NCI-H226 (cell line): ENCODE measurements at places on chromosomes 6 and 20.

- peak; percentile 37 for DNase-seq
Measured at GRCh38 chr20:49505518-49505917, 23.1 kb upstream of the KCNB1 start.

DNA sequence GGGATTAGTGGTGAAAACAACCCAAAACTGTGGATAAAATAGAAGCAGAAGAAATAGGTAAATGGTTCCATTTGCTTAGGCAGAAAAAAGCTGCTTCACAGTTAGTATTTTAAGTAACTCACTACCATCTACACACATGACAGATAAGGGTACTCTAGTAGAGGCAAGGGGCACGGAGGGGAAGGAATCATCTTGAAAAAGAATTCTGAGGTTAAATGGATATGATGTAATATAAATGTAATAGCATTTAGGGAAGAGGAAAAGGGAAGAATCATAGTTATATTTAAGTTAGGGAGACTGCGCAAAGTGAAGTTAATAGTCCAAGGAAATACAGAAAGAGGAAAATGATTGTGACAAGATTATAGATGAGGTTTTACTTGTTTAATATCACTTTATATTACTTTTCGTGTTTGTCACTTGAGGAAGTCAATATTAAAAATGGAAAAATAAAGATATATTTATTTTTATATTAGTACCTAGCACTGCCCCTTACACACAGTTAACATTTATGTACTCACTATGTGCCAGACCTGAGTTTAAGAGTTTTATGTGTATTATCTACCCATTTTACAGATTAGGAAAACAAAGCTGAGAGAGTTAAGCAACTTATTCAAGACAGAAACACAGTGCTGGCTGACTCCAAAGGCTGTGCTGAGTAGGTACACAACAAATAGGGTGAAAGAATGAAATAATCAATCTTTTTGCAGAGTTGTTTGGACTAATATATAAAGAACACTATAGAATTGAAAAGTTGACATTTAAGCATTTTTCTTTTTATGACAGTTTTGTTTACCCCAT, 128.1 kb downstream of the REV3L start:
- DNase-seq, result no peak

DNA sequence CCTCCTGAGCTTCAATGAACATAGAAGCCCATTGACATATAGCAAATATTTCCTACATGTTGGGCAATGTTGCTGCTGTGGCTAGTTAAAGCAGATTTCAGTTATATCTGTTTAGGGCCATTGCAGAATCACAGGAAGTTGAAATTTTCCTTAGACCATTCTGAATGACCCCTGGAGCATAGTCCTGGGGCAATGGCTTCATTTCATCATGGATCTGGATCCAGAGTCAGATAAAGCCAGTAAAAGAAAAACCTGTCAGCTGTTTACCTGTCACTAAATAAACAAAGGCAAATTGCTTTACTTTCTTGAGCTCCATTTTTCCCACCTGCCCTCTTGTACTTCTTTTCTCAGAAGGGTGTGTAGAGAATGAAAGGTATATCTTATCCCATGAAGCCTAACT, 494.0 kb upstream of the MAP3K7 start:
- DNase-seq, result no peak

DNA sequence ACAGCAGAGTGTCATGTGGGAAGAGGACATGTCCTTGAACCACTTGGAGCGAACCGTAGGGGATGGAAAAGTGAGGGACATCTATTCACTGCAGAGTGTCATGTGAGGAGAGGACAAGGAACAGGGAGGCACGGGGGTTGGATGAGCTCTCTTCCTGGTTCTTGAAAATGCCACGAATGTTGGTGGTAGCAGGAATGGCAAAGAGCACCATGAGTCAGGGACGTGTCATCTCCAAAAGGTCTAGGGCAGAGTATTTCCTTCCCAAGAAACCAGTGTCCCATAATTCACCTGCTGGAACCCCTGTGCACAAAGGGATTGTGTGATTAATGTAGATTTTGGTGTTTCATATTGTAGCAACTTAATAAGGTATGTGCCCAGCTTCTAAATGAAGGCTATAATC, 136.8 kb downstream of the BFSP1 start:
- no peak for DNase-seq

DNA sequence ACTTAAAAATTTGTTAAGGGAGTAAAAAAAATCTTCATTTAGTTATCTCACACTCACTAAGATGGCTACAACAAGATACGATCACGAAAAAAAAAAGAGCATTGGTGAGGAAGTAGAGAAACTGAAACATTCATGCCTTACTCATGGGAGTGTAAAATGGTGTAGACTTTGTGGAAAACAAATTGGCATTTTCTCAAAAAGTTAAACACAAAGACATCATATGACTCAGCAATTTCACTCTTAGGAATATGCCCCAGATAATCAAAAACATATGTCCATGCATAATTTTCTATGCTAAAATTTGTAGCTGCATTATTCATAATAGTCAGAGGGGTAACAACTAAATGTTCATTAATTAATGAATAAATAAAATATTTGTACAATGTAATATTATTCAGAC, 120.9 kb upstream of the IRAK1BP1 start:
- DNase-seq, result no peak

GRCh38 chr6:3744211-3744900, 7.2 kb downstream of the PXDC1 start:
- DNase-seq, result no peak

- DNase-seq, result peak; percentile 20
Measured at GRCh38 chr20:56974499-56975250, 291.8 kb downstream of the BMP7 start.

DNA sequence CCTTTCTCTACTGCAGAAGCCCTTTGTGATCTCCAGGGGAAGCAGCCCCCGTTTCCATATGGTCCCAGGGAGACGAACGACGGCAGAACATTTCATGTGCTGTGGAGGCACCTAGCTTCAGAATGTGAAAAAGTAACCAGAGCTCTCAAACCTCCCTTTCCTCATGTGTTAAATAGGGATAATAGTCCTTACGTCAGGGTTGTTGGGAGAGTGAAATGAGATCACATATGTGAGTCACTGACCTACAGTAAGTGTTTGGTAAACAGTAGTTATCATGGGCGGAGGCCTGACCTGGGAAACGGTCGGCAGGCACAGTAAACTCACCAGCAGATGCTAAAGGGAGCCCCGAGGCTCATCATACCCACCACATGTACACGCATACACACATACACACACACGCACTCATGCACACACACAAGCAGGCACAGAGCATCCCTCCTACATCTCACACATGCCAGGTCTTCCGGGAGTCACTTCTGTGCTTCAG, 89.7 kb downstream of the LY86 start:
- DNase-seq, result peak; percentile 29

- DNase-seq, result peak; percentile 87
Measured at GRCh38 chr20:33992923-33993575, 662 bp upstream of the RALY start.

DNA sequence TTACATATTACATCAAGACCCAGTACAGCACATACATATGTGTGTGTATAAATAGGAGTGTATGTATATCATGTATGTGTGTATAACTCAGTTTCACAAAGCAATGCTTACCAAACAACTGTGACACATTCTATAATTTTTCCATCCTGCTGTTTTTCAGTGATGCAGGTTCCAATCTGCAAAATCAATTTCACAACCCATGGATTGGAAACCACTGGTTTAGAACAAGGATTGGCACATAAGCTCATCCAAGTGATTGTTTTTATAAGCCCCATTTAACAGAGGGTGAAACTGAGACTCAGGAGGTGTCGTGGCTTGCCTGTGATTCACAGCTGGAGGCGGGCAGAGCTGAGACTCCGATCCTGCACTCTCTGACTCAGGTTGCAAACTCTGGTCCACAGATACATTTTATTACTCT, 158.2 kb downstream of the ZMYND8 start:
- no peak for DNase-seq

DNA sequence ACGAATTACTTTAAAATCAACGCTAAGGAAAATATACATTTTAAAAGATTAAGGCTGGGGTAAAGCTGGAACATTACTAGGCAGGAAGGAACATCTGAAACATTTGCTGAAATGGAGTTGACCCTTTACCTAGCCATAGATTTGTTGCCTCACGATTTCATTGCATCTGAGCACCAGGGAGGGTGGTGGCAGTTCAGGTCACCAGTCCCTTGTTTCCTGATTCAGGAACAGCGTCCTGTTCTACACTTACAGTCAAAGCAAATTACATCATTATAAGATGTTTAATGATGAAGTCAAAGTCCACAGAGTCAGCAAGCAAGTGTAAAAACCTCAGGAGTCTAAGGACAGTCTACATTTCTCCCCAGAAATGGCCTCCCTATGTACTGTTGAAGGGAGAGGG, 9.0 kb upstream of the MICA start:
- DNase-seq, result no peak

- no peak for DNase-seq
Measured at GRCh38 chr20:38320221-38320620, 16.3 kb downstream of the BPI start.

- DNase-seq, result no peak
Measured at GRCh38 chr20:43293068-43293786, 103.5 kb upstream of the PTPRT start.

GRCh38 chr6:5398530-5398929, 137.2 kb downstream of the FARS2 start:
- peak; percentile 34 for DNase-seq

DNA sequence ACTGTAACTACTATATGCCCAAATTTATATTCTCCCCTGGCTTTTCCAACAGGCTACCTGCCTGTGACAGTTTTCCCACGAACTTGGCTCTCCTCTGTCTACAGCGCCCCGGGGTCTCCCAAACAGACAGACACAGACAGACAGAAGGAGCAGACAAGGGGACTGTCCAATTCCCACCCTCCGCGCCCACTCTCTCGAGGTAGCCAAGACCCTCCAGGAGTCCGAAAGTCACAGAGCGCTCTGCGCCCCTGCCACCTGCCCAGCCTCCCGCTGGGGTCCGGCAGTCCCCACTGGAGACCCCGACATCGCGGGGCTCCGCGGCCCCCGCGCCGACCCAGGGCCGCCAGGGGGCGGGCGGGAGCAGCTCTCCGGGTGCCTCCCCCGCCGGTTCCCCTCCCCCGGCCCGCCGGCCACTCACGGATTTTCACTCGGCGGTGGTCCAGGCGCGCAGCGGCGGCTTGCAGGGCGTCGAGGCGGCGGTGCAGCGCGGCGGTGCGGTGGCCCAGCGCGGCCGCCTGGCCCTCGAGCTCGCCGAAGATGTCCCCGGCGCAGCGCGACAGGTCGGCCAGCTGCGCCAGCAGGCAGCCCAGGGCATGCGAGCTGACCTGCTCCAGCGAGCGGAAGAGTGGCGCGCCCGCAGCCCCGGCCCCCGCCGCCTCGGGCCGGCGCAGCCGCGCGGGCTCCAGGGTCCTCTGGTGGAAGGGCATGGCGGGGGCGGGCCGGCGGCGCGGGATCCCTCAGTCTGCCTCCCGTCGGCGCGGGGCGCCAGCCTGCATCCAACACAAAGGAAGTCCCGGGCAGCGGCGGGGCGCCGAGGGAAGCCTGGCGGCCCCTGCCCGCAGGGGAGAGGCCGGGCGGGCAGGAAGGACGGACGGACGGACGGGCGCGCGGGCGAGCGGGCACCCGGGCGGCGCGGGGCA, 81.3 kb upstream of the CCDC28A start:
- DNase-seq, result peak; percentile 29

DNA sequence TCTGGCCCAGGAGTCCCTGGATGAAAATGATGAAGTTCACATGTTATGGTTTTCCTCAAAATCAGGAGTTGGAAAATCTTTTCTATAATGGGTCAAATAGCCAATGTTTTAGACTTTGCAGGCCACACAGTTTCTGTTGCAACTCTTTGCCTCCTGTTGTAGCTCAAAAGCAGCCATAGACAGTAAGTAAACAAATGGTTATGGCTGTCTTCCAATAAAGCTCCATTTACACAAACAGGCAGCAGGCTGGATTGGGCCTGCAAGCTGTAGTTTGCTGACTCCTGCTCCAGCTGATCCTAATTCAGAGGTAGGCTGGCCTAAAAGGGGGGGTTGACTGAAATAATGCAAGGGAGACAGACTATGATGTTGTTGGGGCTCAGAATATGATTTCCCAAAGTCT, 33.0 kb downstream of the METTL24 start:
- no peak for DNase-seq

DNA sequence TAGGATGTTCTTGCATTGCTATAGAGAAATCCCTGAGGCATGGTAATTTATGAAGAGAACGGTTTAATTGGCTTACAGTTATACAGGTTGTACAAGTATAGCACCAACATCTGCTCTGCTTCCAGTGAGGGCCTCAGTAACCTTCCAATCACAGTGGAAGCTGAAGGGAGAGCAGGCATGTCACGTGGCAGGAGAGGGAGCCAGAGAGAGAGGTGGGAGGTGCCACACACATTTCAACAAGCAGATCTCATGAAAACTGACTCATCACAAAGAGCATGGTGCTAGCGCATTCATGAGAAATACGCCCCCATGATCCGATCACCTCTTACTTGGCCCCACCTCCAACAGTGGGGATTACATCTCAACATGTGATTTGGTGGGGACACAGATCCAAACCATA, 871.2 kb downstream of the TFAP2A start:
- DNase-seq, result no peak

GRCh38 chr20:4894981-4895381, 106.3 kb downstream of the SLC23A2 start:
- no peak for DNase-seq

- peak; percentile 37 for DNase-seq
Measured at GRCh38 chr6:99905209-99906106, 88.6 kb downstream of the MCHR2 start.

- DNase-seq, result no peak
Measured at GRCh38 chr20:10551732-10552724, 116.9 kb downstream of the SLX4IP start.

- DNase-seq, result no peak
Measured at GRCh38 chr20:36499723-36500501, 41.4 kb upstream of the MYL9 start.

DNA sequence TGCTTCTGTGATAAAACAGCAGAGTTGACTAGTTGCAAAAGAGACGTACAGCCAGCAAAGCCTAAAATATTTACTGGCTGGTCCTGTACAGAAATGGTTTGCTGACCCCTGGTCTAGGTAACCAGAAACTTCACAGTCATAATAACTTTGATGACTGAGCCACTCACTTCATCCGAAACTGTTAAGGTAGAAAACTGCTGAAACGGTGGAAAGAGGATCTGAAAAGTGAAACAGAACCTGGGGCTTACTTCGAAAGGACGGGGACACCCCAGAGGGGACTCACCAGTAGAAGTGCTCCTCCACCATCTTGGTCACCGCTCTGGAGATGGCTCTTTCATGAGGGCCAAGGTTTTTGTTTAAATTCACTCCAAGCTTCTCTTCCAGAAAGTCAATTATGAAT, 16.4 kb downstream of the FAXC start:
- DNase-seq, result no peak

GRCh38 chr6:169895926-169896761, 144.7 kb downstream of the ERMARD start:
- DNase-seq, result no peak

- DNase-seq, result no peak
Measured at GRCh38 chr6:25754535-25754934, at the start of gene SLC17A4. Gene SLC17A4, plus strand, starts transcription at chr6:25754742. Its CDS starts 7,221 bp downstream, at chr6:25761963.

DNA sequence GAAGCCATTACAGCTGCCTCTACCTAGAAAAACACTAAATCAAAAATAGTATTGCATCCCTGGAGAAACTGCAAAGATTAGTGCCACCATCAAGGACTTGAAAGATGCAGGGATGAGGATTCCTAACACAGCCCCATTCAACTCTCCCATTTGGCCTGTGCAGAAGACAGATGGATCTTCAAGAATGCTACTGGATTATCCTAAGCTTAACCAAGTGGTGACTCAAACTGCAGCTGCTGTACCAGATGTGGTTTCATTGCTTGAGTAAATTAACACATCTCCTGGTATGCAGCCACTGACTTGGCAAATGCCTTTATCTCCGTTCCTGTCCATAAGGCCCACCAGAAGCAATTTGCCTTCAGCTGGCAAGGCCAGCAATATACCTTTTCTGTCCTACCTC, 117.4 kb downstream of the TBC1D32 start:
- DNase-seq, result no peak
